Activated naive CD8-positive, alpha-beta T cell treated with anti-CD3 and anti-CD28 coated beads for 36 hours (primary cell): ENCODE measurements at places on chromosomes 5 and 9. TPM values are rescaled to one million over a fixed set of nuclear protein-coding genes. Genes with fewer than 3 reads are reported as not detected.

The SPACA9 gene
- 1.9 TPM for total RNA-seq

The LCN12 gene
- 0.84 TPM for total RNA-seq

The NSUN2 gene
- 159 TPM for total RNA-seq

The MLANA gene
- total RNA-seq = not detected

The CD14 gene
- total RNA-seq = 0.42 TPM

The KCNV2 gene
- not detected for total RNA-seq

The JAKMIP2 gene
- 0.98 TPM for total RNA-seq

The ZDHHC21 gene
- total RNA-seq = 4.9 TPM

The TRPM6 gene
- not detected for total RNA-seq

The APBA1 gene
- 0.08 TPM for total RNA-seq

DNA sequence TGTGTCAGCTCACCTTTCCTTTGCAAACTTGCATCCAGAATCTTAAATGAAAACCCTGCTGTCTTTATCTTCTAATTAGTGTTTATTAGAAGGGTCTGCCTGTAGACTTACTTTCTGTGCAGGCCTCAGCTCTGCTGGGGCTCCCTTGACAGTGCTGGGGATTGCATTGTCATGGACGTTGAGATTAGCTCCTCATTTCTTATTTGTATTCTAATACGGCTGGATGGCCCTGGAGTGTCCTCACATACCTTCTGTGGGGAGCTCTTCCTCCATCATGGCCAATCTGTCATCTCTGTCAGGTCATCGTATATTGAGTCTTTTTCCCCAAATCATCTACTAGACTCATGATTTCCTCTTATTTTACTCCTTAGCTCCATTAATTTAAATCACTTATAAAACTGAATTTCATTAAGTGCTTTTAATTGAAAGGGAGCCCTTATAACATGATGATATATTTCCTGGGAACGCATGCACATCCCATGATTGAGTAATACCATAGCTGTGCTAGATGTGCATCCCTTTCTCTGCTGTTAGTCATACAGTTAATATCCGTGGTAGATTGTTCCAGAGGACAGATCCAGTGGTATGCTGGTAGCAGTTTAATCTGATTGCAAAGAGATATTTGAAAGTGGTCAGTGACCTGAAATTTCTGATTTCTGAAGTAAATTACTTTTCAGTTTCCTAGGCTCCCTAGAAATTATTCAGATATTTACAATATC, 61.6 kb downstream of the ICE1 start:
- DNase-seq = no peak

- DNase-seq = no peak
These were observed 15.9 kb downstream of the ABHD17B start for GRCh38 chr9:71895117-71895516.

GRCh38 chr5:63050916-63051315, 472.3 kb downstream of the LRRC70 start:
- no peak for DNase-seq

DNA sequence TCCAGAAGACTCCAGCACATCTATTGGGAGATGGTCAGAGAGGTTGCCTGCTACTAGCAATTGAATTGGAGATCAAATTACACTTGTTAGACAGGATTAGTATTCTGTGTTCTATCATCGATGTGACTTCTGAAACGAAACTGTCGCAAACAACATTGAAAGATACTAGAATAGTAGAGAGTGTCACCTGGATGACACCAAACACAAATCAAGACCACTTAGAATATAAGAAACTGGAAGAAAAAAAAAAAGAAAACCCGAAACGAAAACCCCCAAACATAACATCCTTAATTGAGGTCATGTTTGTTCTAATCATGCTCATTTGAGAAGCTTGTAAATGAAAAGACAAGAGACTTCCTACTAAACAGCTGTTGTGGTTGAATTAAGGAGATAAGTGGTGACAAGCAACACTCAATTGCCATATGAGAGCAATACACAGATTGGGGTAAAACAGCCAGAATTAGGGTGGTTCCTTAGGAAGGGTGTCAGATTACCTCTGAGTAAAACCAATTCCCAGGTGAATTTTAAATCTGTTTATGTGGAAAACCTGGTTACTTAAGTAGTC, 97.6 kb downstream of the BASP1 start:
- DNase-seq = no peak

GRCh38 chr5:132268769-132269551, 11.5 kb downstream of the PDLIM4 start:
- DNase-seq = no peak

DNA sequence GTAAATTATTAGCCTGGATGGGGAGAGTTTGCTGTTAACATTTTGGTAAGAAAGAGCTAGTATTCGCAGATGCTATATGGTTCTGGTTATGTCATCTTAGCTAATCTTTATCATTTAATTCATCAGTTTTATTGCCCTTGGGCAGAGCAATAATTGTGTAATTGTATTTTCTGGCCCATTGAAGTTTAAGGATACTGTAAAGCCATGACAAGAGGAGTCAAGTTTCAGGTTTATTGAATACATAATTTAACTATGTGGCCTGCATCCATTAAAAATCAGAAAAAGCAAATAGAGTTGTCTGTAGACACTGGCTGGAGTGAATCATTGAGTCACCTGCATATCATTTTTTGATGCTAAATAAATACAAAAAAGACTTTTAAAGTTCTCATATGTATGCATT, 255.8 kb downstream of the PRELID2 start:
- DNase-seq = no peak

DNA sequence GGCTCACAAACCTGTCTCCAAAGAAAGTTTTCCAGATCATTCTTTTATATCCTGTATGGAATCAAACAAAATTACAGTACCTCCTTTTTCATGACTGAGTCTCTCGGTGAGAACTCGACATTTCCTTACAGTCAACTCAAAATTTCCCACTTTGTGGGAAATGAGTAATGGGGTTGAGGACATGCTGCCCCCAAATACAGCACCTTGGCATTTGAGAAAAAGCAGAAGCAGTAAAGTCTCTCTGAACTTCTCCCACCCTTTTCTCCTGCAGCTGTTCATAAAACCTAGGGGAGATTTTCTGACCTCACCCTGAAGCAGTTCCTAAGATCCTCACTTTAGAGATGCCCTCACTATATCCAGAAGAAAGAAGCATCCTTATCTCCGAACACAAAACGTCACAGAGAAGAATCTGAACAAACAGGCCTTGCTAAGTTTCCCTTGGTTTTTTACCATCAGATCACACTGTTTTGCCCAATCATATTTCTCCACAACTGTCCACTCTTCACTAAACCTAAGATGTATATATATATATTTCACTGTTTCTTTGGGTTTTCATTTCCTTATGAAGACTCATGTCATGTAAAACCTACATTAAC, 96.1 kb upstream of the APC start:
- DNase-seq = no peak

DNA sequence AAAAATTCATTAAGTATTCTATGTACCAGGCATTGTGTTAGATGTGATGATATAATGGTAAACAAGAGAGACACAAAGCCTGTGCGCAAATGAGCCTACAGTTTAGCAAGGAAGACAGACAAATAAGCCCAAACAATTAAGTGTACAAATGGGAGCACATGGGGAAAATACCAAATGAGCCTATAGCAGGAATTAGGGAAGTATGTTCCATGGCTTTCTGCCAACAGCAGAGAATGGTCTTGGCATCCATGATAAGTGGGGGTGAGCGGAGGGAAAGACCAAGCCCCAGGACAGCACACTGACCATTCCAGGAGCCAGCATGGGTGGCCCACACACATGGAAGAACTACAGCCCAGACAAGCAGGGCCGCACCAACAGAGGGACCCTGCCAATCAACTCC, 369.7 kb downstream of the DEPDC1B start:
- DNase-seq = no peak

DNA sequence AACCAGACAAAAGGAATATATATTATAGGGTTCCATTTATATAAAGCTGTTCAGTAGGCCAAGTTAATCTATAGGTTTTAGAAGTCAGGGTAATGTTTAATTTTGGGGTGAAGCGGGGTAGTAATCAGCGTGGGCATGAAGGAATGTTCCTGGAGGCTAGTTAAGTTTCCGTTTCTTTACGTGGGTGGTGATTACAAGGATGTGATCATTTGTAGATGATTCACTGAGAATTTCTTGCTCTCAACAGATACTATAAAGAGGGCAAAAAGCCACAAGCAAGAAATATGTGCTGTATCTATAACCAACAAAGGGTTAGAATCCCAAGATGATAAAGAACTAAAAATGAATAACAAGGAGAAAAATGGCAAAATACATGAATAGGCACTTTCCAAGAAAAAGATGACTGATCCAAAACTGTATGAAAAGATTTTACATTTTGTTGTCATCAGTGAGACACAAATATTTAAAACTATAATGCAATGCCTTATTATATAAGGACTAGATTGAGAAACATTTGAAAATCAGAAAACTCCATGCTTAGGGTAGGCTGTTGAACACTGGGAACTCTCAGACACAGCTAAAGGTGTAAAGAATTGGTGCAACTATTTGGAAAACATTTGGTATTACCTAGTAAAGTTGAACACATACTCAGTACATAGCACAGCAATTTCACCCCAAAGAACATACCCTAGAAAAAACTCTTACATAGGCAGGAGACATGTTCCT, 224.3 kb upstream of the S1PR3 start:
- no peak for DNase-seq

DNA sequence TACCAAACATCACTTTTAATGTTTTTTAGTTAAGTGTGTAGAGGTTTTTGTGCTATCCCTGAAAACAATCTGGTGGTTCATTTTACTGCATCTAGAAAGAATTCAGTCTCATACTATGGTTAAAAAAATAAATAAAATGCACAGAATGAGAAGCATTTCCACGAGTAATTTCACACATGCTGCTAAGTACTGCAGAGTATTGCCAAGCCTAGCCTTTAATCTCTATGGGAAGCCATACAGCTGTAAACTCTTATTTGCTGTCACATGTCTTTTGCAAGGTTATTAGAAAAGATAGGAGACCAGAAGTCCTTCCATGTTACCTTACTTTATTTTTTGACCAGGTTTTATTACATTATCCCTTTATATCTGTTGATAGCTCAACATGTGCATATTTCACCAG, 37.6 kb upstream of the MAN2A1 start:
- no peak for DNase-seq

DNA sequence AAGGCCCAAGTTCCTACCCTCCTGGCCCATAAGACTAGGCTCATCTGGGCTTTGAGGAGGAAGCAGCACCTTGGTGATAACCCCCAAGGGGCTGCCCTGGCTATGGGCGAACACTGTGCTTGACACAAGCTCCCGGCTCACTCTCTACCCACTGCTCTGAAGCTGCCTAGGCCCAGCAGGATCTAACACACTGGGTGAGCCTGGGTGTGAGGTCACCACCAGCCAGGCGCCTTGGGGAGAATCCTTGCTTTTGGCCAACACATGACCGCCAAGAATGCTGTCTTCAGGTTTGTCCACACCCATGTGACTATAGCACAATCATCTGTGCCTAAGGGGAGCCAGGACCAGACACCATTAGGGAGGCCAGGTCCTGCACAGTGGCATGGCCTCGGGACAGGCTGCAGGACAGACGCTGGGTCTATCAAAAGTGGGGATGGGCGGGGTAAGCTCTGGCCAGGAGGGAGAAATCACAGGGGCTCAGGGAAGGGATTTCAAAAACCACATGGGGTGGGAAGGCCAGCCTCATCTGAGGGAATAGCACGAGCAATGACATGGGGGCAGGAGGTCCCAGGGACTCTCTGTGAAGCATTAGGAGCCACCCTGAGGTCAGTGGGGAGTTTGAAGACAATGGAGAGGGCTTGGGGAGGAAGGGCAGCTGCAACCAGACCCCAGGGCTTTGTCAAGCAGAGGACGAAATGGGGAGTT, 29.6 kb downstream of the BICD2 start:
- no peak for DNase-seq

- no peak for DNase-seq
These were observed 11.7 kb upstream of the EXOSC2 start for GRCh38 chr9:130681769-130682420.

DNA sequence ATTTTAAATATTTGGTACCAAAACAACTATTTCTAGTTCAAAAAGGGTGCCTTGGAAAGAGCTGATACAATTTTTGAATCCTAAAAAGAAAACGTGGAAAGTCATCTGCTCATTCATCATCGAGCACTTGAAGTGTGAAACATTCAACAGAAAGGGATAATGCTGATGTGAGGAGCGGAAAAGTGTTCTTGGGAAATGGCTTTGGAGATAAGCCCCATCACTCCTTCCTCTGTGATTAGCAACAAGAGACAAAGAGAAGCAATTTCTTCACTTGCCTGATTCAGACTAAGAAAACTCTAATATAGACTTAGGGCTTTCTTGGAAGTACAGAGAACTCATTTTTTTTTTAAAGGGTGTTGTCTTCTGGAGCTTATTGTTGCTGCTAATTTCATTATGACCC, 74.9 kb downstream of the C9orf152 start:
- no peak for DNase-seq

- DNase-seq = no peak
These were observed 729 bp downstream of the CDHR2 start for GRCh38 chr5:176549871-176550270.

DNA sequence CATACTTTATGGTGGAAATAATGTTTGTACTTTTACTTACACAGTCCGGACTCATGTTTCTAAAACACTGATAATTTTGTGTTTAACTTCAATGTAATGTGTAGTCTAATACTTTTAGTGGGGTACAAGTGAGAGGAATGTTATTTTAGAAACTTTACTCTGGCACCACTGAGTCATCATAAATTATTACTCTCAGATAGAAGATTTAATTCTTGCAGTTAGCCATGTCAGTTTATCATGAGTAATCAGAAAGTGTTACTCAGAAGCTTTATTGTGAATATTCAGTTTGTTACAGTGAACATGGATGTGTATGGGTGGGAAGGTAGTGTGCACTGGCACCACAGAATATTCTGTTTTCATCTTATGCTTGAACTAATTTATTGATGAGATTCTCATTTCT, 20.0 kb downstream of the OGN start:
- no peak for DNase-seq

- DNase-seq = no peak
These were observed 10.7 kb upstream of the IL17B start for GRCh38 chr5:149389552-149390495.

- DNase-seq = no peak
These were observed 3.2 kb upstream of the P4HA2 start for GRCh38 chr5:132230871-132231270.

GRCh38 chr9:127589955-127590370, 22.1 kb upstream of the STXBP1 start:
- no peak for DNase-seq
